Stimulated activated CD4-positive, alpha-beta T cell treated with anti-CD3 and anti-CD28 coated beads, Interleukin-2, amount 100 ng/mL, for 24 hours (primary cell): ENCODE measurements at places on chromosomes 6 and 20.
A peak's percentile ranks its signal among the peaks of the same experiment; 100 is the strongest.

DNA sequence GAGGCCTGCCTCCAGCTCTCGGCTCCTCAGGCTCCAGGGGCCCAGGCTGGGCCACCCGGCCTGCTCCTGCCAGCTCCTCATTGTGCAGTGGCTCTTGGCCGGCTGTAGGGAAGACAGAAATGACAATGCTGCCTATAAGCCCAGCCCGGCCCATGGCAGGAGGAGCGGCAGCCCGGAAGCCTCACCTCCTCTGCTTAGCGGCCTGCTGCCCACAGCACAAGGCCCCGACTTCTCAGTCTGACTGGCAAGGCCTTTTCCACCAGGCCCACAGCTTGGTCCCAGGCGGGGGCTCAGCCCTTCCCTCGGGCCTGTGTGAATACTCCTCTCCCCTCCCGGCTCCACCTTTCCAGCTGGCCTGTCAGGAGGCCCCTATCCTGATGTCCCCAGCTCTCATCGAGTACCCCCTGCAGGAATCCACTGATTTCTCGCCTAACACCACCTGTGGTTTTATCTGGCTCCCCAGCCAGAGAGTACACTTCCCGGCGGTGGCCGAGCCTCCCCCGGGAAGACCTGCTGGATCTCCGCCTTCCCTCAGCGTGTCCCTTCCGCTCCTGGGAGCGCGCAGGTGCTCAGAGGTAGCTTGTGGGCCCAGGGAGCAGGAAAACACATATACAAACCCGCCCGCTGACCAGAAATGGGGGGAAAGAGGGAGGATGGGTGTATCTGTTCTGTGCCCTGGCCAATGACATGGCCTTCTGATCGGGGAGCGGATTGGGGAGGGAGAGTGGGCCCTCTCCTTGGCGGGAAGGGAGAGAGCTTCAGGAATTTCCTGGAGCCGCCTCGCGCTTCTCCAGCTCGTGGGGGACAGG is 963 bp downstream of the DDRGK1 start:
- peak; percentile 38 for DNase-seq

- no peak for DNase-seq
Measured at GRCh38 chr6:166771701-166772100, 144.7 kb upstream of the RPS6KA2 start.

- DNase-seq: peak; percentile 5
Measured at GRCh38 chr6:5665173-5665572, 341.6 kb downstream of the NRN1 start.

DNA sequence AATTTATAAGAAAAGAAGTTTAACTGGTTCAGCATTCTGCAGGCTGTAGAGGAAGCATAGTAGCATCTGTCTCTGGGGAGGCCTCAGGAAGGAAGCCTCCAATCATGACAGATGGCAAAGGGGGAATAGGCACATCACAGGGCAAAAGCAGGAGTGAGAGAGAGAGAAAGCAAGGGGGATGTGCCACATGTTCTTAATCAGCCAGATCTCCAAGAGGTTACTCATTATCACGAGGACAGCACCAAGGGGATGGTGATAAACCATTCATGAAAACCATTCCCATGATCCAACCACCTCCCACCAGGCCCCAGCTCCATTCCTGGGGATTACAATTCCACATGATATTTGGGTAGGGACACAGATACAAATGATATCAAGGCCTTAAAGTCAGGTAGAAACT is 217.5 kb upstream of the TCF21 start:
- DNase-seq: no peak

GRCh38 chr6:75350808-75351207 is 66.2 kb upstream of the TMEM30A start:
- no peak for DNase-seq

DNA sequence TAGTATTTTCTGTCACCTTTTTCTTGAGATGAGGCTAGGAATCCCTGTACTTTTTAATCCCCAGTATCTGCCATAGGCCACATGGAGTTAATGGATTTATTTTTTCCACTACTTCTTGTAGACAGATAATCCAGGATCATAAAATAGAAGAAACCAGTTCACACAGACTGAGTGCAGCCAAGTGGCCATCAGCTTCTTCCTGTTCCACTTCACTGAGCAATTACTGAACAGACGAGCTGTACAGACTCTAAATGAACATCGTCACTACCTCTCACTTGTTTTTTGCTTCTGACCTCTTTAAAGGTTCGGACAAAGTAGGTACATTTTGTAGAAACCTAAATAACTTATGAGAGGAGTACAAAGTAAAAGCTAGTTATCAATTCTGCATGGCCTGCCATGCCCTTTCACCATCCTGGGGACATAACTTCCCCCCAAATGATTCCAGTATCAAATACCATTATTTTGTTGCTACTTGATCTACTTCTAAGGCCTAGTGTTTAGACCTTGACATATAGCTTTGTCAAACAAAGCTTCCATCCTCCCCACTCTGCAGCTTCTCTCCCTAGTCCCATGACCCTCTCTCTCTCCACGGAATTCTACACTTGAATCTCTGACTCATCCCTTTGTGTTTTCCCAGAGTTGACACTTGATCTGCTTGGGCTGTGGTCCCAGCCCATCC is 34.4 kb upstream of the ARHGAP18 start:
- no peak for DNase-seq

- DNase-seq: no peak
Measured at GRCh38 chr20:62603907-62604785, 38.2 kb upstream of the SLCO4A1 start.

DNA sequence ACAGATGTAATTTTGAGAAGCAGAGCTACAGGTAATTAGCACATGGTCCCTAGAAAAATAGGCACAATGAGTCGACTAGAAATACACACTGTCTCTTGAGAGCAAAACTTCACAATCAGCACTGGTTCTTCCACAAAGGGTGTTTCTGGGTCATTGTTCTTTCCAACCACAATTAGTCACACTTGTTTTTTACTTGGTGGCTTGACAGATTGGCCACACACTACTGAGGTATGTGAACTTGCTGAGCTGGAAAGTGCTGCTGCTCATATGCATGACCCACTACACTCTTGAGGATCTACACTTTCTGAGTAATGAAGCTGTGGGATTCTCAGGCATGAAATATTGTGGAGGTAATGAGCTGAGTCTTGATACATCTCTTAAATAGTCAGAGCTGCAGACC is 347.7 kb downstream of the BCKDHB start:
- DNase-seq: no peak

DNA sequence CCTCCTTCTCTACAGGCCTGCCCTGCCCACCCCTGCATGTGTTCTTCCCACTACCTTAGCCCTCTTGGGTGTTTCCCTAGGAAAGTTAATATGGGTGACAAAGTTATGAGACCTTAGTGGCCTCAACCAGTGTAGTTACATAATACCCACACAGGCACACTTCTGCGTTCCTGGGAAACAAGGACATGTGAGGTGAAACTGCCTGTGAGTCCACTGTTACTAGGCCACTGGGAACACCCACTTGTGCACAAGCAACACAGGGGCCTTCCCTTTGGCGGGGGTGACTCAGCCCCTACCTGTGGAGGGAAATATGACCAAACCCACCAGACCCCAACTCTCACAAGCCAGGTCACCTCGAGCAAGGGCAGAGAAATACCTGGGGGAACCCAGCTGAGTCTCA is 12.8 kb downstream of the PI16 start:
- no peak for DNase-seq

DNA sequence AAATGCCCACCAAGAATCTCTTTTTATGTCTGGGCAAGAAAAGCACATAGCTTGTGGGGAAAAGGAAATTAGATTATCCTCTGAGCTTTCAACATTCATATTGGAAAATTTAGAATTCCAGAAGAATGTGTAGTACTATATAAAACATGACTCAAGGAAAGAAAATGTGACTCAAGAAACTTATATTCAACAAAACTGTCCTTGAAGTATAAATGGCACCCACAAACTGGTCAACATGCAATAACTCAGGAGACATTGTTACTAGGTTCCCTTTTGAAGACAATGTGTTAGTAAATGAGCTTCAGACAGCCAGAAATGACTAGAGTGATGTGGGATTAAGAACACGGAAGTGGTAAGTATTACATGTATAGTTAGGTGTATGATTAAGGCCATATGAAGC is 26.1 kb upstream of the TINAG start:
- no peak for DNase-seq

- no peak for DNase-seq
Measured at GRCh38 chr6:168368936-168369335, 49.4 kb upstream of the DACT2 start.

GRCh38 chr20:59485576-59486454 is 118.5 kb upstream of the PHACTR3 start:
- DNase-seq: no peak

DNA sequence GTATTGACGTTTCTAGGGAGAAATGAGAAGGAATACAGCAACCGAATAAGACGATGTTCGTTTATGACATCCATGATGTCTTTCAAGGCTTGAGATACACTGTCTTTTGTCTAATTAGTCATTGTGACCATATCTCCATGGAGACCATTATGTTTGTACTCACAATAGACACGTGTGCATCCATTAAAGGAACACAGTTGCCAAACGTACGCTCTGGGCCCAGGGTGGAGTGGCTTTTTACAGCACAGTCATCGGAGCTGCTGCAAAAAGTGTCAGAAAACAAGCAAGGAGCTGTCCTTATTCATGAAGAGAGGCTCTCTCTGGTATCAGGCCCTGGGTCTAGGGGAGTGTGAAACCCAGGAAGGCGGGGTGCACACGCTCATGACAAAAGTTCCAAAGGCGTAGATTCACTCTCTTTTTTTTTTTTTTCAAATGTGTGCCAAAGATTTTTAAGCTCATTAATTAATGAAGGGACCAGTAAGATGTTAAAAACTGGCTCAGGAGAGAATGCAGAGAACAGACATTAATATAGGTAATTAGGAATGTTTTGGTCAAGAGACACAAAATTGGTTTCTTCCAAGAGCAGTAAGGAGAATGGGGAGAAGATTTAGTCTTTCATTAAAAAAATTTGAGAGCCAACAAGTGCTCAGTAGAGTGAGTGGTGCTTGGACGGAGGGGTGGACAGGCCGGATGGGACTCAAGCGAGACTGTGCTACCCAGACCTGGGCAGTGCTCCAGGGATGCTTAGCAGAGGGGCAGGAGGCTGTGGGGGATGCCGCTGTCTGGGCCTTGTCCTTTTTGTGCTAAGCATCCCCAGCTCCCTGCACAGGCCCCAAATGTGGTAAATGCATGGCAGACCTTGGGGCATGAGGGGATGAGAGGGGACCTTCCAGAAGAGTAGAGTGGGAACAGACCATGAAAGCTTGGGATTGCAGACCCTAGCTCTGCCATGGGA is 34.9 kb upstream of the GTSF1L start:
- no peak for DNase-seq

DNA sequence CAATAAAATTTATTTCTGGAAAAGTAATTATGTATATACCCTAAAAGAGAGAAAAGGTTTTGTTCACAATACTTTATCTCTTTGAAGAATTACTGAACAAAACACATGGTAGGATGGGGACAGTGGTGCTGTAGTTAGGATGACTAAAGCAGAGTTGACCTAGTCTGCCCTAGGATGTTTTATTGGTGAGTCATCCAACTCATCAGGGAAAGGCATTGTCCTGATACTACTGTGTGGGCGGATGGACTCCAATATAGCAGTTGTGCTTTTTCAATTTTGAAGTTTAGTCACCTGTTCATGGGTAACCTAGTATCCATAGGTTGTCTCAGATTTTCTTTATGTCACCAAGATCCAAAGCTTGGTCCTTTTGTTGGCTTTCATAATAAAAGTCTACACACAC is 53.3 kb upstream of the EYS start:
- no peak for DNase-seq

DNA sequence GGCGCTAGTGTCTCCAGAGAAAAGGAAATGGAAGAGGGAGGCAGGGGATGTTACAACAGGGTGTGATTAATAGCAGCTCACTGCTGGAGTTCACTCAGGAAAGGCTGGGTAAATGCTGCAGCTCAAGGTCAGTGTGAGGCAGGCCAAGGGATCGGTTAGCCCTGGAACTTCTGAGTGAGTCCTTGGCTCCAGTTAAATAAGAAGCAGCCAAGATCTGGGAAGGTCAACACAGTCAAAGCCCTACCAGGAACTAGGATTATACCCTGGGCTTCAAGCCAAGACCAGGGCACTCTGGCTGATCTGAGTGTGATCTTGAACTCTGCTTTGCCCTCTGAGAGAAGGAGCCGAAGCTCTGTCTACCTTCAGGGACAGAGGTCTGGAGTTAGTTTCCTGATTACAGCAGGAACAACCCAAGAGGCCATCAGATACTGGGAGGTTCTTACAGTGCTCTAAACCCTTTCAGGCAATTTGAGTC is 44.3 kb downstream of the TPD52L1 start:
- no peak for DNase-seq

GRCh38 chr20:55514531-55514930 is 490.8 kb downstream of the CBLN4 start:
- DNase-seq: no peak

GRCh38 chr6:6091608-6092002 is 84.9 kb upstream of the NRN1 start:
- no peak for DNase-seq

GRCh38 chr6:121260651-121261102 is 73.6 kb downstream of the TBC1D32 start:
- no peak for DNase-seq

DNA sequence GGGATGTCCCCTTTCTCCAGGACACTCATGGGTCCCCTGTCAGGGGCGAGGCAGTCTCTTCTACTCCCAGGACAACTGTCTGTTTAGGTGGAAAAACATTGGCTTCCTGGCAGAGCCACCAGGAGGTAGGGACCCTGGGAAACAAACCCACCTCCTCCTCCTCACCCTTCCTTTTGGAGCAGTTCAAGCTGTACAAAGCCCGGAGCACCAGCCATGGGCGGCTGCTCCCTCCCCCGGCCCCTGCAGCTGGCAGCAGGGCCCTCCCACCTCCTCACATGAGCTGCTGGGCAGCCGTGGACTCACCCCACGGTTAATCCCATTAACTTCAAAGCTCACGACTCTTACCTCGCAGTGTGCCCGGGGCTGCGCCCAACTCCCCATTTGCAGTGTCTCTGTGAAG is 48.6 kb downstream of the CDH4 start:
- no peak for DNase-seq

GRCh38 chr6:22965889-22966288 is 396.5 kb downstream of the HDGFL1 start:
- no peak for DNase-seq
